ENCODE measurements at places on chromosomes 1 and 21.

DNA sequence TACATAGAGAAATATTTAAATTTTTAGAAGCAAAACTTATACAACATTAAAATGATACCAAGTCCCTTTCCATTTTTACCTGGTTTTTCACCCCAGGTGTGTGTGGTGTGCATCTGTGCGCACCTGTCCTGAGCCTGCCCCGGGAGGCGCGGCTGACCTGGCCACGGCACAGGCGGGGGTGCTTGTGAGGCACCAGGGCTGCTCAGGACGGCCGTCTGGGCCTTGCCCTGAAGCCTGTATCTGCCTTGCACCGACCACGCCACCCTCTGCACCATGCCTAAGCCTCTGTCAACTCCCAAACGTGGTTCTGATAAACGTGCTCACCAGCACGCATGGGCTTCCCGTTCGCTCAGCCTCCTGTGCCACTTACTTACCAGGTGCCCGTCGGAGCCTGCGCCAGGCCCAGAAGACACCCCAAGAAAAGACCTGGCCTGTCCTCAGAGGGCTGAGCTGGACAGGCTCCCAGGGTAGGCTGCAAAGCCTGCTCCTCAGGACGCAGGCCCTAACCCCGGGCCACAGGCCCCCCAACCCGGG is 20.9 kb downstream of the PANK4 start:
- DNase-seq = no peak

DNA sequence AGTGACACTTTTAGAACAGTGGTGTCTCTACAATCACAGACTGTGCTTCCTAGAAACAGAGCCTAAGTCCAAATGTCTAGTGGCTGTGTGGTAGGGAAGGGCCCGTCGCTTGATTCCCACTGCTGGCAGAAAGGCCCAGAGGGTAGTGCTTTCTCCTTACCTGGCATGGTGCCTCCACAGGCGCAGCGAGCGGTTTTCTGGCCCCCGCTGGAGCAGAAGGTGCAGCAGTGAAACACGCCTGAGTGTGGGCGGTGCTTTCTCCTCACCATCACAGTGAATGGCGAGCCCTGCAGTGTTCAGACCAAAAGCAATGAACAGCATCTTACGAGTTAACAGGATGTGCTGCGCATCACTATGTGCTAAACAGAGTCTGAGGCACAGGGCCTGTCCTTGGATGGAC is 8.3 kb downstream of the TRIM45 start:
- no peak for DNase-seq

GRCh38 chr1:70966018-70966638 is 81.5 kb downstream of the PTGER3 start:
- no peak for DNase-seq

DNA sequence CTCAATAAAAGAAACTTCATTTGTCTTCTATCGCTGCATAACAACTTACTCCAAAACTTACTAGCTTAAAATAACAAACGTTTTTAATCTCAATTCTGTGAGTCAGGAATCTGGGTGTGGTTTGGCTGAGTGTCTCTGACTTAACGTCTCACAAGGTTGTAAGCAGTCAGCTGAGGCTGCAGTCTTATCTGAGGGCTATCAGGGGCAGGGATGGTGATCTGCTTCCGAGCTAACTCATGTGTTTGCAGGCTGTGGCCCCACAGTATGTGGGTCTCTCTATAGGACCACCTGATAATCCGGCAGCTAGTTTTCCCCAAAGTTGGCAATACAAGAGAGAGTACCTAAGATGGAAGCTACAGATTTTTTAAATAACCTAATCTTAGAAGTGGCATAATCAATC is 234.2 kb upstream of the FGGY start:
- DNase-seq = no peak

- DNase-seq = peak; percentile 58
Observed at GRCh38 chr1:45012639-45013278, 705 bp downstream of the UROD start.
